ENCODE measurements at places on chromosomes 3 and 15. TPM values are rescaled to one million over a fixed set of nuclear protein-coding genes. Genes with fewer than 3 reads are reported as not detected.

The PODXL2 gene
- total RNA-seq = 0.36 TPM

GRCh38 chr3:88203642-88204055, 53.9 kb downstream of the C3orf38 start:
- DNase-seq = peak; percentile 78

The RTP4 gene
- total RNA-seq = 2.7 TPM

DNA sequence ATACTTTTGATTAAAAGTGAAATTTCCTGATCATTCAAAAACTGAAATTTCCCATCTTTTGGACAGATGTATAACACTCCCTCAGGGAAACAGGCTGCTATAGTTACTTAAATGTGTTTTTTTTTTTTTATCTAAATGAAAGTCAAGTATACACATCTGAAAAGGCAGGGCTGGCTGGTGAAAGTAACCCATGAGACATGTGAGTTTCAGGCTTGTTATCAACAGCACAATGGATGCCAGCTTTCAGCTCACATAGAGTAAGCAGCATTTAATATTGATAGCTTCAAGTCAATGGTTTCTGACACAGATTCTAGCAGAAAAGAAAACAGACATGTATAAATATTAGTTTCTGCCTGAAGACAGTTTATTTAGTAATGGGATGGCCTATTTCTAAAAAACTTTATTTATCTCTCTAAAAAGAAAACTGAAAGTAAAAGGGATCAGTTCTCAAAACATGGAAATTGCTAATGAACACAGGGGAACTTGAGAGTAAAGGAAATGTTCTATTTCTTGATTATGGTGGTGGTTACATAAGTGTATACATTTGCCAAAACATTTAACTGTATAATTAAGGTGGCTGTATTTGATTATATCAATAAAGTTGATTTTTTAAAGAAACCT, 89.7 kb upstream of the CMC1 start:
- DNase-seq = no peak

The MYO5C gene
- under 0.01 TPM for total RNA-seq

Measured in osteoblast (primary cell).